NCI-H187 treated with DMSO at 0.1 percent for 48 hours (cell line): ENCODE measurements at places on chromosomes 2 and 18.

- DNase-seq, result no peak
Observed at GRCh38 chr2:3753561-3753960, 50.2 kb downstream of the DCDC2C start.

GRCh38 chr2:69944756-69945155, 16.7 kb downstream of the ASPRV1 start:
- no peak for DNase-seq

DNA sequence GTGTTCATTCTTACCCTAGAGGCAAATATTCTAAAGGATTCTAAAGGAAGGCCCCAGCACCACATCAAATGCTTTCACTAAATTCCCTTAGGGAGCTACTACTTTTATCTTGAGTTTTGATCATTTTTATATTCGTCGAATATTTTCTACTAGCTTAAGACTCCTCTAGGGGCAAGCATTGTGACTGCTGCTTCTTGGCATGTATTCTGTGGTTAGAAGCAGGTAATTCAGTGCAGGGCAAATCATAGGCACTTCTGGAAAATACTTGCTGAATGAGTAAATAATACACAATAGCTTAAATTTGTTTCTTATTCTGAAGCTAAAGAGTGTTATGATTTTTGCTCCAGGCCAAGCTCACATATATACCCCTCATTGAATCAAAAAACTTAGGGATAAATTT, 136.4 kb downstream of the LRP2 start:
- DNase-seq, result no peak

DNA sequence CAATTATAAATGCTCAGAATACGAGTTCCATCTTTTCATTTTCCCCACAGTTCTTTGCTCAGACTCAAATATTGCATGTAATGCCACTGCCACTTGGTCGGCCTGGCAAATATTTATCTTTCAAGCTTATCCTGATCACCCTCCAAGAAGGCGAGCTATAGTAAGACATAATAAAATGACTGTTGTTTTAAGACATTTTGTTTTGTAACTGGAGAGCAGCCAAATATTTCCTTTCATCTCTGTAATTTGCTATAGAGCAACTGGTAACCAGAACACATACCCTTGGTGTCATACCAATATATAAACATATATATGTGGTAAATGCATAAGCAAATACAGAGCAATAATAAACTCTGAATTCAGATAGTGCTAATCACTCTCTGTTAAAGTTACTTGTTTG, 7.3 kb upstream of the ATL2 start:
- DNase-seq, result no peak

- DNase-seq, result peak; percentile 7
Observed at GRCh38 chr18:48412339-48412929, 3.3 kb upstream of the ZBTB7C start.

GRCh38 chr2:113173542-113174375, at the start of gene PSD4:
Gene PSD4 (plus strand): TSS chr2:113173971. CDS start chr2:113182457, 8,486 bp downstream.
- no peak for DNase-seq

GRCh38 chr2:10533811-10534321, 85.7 kb upstream of the ODC1 start:
- DNase-seq, result no peak

GRCh38 chr2:2699121-2699505, 368.0 kb upstream of the MYT1L start:
- no peak for DNase-seq
